ENCODE measurements at places on chromosomes 11 and 22.

GRCh38 chr11:67311051-67311555, 7.8 kb downstream of the SSH3 start:
- DNase-seq: no peak

DNA sequence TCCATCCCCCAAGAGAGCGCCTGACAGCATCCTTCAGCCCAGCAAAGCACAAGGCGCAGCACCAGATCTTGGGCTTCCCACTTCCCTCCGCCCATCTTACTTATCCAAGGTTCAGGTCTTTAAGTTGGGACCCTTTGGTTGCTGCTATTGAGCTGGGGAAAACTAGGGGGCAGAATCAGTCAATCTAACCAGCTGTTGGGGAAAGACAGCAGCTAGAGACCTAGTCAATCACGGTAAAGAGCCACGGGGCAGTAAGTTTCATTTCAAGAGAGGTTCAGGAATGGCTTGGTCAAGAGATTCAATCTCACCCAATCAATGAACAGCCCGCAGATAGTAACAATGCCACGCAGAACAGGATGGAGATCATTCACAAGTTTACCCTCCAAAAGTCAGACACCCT, 1.7 kb downstream of the ABTB2 start:
- no peak for DNase-seq

GRCh38 chr22:38345782-38346181, 28.5 kb upstream of the CSNK1E start:
- no peak for DNase-seq

- DNase-seq: no peak
These were observed 142.9 kb downstream of the NCAM1 start for GRCh38 chr11:113103932-113104690.

DNA sequence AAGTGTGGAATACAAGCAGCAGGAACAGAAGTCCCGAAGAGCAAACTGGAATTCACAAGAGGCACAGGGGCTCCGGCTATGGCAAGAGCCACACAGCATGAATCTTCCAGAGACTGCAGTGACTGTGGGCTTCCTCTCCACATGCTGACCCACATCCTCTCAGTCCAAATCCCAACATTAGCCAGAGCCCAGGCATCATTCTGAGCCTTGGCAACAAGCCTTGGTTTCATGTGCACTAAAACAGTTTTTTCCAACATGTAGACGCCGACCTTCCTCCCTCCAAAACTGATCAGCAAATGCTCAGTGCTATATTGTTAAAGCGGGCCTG, 91.7 kb upstream of the CSNK2A3 start:
- no peak for DNase-seq

- no peak for DNase-seq
These were observed 52.6 kb upstream of the EMID1 start for GRCh38 chr22:29152954-29153719.

DNA sequence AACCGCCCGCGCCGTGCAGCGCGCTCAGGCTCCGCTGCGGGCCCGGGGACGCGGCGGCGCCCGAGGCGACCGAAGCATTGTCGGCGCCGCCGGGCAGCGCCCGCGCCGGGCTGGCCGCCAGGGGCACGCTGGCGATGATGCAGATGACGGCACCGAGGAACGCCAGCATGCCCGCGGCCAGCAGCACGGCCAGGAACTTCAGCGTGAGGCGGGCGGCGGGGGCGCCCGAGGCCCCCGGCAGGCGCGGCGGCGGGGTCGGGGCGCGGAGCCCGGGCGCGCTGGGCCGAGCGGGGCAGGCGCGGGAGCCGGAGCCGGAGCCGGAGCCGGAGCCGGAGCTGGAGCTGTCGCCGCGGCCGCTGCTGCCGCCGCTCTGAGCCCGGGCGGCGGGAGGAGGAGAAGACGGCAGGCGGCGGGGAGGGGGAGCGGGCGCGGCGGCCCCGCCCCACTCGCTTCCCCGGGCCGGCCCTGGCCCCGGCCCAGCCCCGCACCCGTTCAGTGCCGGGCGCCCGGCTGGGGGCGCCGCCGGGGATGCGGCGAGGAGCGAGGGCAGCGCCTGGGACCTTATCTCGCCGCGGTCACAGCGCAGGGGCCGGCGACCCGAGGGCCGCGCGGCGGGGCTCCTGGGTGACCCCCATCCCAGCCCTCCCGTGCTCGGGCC, at the start of gene NPTXR:
Gene NPTXR, minus strand, starts transcription at position 372 of the 658 bp plus-strand sequence.
- DNase-seq: no peak

GRCh38 chr11:80024119-80024518, 583.3 kb upstream of the TENM4 start:
- no peak for DNase-seq
